AG10803 (cell line): ENCODE measurements at places on chromosomes 6 and 20.

GRCh38 chr6:110315869-110316398, 42.2 kb downstream of the METTL24 start:
- no peak for DNase-seq

DNA sequence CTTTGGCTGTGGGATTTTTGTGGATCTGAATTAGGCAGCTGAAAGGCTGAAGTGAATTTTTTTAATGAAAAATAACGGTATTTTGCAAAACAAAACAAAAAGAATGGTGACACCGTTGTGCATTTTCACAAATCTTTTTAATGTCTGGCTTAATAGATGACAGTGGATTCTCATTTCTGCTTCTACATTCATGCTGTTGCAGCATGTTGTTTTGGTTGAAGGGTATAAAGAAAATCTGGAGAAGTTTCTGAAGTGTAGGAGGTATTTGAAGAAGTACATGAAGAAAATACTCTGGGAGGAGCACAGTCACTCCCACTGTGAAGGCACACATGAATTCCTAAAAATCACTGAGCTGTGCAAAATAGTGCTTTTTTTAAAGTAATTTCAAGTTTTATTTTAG, 3.1 kb upstream of the MAP3K5 start:
- DNase-seq: no peak

DNA sequence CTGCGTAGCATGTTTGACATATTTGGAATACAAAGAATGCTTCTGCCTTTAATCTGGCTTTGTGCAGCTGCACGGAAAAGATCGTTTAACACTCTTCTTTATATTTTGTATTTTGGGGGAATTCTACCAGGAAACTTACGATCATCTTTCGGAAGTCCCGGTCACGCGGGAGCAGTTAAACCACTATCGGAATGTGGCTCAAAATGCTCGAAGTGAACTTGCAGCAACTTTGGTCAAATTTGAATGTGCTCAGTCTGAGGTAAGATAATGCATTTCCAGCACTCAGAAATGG, 42.3 kb downstream of the CCDC170 start:
- DNase-seq: peak; percentile 29

DNA sequence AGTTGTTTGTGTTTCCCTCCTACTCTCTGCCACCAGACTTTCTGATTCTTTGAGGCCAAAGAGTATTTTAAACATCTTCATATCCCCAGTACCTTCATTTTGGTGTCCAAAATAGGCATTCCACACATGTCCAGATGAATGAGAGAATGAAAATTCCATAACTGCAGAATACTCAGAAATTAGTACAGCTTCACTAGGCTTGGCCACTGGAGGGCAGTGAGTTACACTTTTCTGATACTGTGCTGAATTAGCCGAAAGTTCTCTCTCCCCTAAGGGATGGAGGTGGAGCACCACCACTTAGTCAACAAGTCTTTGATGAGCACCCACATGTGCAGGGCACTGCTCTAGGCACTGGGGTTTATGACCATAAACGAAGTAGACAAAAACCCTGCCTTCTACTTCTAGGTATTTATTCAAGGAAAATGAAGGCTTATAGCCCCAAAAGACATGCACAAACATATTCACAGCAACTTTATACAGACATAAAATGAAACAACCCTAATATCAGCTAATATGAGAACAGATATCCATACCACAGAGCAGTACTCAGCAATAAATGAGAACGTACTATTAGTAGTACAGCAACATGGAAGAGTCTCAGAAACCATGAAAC, 46.1 kb upstream of the TMEM217 start:
- peak; percentile 54 for DNase-seq

DNA sequence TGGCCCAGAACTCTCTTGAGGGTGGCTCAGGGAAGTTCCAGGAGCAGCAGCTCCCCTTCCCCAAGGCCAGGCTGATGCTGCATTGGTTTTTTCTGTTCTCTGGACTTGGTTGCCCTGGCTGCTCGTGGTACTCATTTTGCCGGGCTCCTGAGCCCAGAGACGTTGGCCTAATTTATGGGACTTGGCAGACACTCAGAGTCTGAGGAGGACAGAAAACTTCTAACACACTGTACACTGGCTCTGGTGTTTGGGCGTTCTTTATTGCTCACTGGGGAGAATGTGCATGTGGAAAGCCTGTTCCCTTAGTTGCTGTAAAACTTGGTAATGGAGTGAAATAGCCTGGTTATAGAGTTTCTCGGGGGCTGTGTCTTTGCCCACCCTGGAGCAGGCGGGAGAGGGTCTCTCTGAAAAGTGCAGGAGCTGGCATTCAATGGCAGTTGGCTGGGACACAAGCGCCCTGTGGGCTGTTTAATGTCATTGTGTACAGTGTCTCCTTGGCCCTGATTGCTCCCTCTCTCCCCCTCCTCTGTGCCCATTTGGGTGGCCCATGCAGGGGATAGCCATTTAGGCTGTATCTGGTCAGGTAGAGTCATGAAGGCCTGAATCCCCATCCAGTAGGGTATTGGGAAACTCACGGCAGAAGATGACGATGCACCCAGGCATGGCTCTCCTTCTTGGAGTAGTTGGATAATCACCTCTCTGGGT, 109.3 kb downstream of the CDC5L start:
- peak; percentile 59 for DNase-seq

DNA sequence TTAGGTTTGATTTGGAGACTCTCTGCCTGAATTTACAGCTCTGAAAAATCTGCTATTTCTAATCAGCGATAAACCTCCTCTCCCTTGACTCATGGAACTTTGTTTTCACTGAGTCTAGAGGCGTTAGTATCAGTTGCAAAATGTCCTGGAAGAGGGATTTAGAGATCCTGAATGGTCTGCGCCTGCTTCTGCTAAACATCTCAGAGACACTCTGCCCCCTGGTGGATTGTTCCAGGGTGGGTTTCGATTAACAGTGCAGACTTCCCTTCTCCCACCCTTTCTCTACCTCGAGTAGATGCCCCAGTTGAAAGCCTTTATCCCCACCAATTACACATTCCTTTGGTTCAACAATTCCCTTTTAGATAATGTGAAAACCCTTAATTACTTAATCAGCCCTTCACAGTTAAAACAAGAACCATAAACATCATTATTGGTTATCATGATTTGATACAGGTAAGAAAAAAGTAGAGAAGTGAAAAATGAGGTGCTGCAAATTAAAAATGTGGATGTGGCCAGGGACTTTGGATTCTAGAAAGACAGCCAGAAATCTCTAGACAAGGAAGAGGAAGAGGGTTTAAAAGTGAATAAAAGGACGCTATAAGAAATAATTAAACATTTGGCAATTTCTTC, 5.5 kb downstream of the HTR1B start:
- peak; percentile 92 for DNase-seq

- no peak for DNase-seq
Measured at GRCh38 chr6:56353860-56354259, 106.5 kb upstream of the COL21A1 start.

DNA sequence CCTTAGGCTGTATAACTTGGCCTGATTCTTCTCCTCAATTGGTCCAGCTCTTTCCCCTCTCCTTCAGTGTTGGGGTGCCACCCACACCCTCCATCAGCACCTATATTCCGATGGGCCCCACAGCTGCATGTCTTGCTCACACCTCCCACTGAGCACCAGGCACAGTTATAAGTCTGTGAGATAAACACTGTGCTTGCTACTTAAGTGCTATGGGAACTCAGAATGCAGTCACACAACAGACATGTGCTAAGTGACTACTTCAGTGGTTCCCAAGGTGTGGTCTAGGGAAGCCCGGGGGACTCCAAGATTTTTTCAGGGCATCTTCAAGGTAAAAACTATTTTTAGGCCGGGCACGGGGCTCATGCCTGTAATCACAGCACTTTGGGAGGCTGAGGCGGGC, 7.3 kb downstream of the ZC3H12D start:
- no peak for DNase-seq

DNA sequence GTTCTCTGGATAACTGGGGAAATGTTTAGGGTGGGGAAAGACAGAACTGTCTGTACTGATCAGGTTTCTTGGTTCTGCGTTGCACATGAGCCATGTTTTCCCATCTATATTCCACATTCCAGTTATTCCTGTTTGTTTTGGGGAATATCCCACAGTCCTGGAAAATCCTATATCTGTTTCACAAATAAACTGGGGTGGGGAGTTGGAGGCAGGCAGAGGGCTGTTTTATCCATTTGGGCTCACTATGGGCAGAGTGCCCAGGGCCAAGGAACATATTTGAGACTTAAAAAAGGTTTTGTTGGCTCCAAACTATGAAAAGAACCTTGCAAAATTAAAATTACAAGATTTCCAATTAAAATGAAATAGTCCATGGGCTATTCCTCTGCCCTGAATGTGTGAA, 21.5 kb downstream of the FOXP4 start:
- no peak for DNase-seq

- no peak for DNase-seq
Measured at GRCh38 chr6:46612645-46613044, 40.0 kb downstream of the CYP39A1 start.

- DNase-seq: no peak
Measured at GRCh38 chr6:112525749-112526148, 178.6 kb downstream of the RFPL4B start.

GRCh38 chr6:81130969-81131368, 621.5 kb downstream of the TENT5A start:
- DNase-seq: no peak

- DNase-seq: no peak
Measured at GRCh38 chr6:61562098-61562497, 723.9 kb downstream of the KHDRBS2 start.

DNA sequence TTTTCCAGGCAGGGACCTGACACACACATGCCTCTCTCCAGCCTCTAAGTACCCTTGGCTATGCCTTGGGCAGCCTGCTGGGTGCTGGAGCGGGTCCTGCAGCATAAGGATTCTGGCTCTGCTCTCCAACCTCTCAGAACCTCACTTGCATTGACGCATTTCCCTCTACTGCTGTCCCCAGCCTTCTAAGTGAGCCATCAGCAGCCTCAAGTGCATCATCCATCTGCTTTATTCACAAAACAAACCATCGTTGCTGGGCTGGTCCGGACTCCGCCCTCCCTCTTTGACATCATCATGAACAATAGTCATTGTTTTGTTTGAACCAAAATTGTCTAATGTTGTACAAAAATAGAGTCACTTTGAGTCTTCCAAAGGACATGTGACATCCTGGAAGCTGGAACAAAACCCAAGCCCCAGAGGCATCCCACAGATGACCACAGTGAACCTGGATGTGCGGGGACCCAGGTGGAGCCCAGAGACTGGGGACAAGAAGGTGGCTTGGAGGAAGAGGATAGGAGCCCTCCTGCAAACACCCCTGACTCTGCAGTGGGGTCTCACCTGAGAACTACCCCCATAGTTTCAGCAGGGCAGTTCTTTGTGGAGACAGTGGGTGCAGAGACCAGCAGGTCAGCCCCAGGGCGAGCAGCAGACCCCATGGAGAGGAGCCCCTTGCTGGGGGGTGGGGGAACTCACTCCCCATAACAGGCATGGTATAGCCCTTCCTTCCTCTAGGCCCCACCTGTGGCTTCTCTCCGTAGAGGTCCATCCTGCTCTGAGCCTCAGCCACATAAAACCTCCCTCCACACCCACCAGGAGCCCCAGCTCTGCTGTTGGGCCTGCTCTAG, 230.1 kb downstream of the SYNDIG1 start:
- DNase-seq: no peak

DNA sequence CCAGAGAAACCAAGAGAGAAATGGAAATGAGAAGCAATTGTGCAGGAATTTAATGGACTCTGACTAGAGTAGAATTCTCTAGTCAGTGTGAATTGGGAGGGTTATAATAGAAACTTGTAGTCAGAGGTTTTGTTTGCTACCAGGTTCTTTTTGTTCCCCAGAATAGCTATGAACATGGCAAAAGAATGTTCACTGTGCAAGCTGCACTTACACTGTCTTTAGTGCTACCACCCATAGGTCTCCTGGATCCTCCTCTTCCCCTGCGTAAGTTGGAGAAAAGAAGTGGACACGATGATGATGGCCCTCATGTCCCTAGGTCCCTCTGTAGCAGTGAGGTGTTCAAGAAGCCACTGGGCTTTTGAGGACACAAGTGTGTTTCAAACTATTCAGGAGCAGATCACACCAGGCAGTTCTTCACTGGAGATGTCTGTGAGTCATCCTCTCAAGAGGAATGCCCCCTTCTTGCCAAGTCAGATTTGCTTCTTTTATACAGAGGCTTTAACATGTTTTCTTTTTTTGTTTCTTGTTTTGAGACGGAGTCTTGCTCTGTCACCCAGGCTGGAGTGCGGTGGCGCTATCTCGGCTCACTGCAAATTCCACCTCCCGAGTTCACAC, 47.6 kb upstream of the SMIM8 start:
- DNase-seq: peak; percentile 76

DNA sequence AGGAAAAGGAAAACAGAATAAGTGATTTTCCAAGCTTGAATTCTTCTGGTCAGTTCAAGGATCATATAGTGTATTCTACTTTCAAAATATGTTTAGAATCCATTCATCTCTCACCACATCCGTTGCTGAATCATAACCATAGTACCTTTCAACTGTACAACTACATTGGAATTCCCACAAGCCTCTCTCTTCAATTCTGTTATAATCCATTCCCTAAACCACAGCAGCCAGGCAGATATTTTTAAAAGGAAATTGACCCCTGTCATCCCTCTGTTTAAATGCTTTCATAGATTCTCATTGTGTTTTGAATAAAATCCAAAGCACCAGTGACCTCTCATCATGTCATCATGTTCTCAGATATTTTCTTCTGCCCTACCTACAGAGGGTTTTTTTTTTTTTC, 412.7 kb downstream of the GRIK2 start:
- peak; percentile 86 for DNase-seq

DNA sequence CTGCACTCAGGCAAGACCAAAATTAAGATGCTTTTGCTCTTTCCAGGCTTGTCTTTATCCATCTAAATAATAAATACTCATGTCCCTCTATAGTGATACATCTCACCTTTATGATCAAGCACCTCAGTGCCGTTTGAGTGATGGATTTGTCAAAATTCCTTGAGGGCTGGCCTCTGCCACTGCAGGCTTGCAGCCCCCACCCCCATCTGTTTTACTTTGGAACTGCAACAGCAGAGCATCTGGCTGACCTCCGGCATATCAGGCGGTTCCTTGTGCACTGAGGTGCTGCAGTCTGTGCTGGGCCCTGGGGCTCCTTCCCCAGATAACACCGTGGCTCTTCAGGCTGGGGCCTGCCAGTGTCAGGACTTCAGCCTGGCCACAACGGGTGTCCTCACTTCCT, 386.9 kb downstream of the CDH26 start:
- DNase-seq: no peak

GRCh38 chr20:11705512-11705911, 212.2 kb upstream of the BTBD3 start:
- no peak for DNase-seq

- DNase-seq: peak; percentile 3
Measured at GRCh38 chr6:92682516-92683398, 736.6 kb downstream of the EPHA7 start.

DNA sequence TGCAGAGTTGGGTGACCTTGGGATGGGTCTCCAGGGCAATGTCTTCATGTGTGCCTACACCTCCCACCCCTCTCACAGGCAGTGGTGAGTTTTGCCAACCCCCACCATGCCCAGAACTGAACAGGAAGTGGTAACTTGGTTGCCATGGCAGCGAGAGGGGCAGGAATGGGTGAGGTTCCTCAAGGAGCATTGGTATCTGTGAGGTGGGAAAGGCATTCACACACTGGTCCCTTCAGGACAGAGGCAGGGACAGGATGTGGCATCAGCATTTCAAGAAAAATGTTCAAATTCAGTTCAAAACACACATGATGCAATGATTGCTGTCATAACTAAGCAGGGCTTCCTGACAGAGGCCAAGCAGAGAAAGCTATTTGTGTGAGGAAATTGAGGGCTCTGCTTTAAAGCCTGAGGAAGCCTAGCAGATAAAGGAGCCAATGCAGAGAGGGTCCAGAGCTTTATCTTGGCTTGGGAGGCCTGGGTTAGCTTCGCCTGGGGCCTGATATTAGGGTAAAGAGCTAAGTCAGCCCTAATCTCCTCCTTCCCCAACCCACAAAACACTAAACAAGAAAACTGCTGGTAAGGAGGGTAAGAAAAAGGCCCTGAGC, 551 bp downstream of the TREML2 start:
- peak; percentile 69 for DNase-seq
